ENCODE measurements at places on chromosomes 4 and X.

- H3K4me1 ChIP-seq, result no peaks in the 10 kb centered on the region
- no peak for DNase-seq
- no peak overlapping the region for H3K4me3 ChIP-seq
- H3K27me3 ChIP-seq, result no peaks in the 10 kb centered on the region
- H3K36me3 ChIP-seq, result peaks cover 9% of the 10 kb centered on the region
- H3K27ac ChIP-seq, result no peak overlapping the region
These were observed 190.6 kb downstream of the NSUN7 start for GRCh38 chr4:40940317-40940741.

- no peak overlapping the region for H3K27ac ChIP-seq
- H3K4me1 ChIP-seq, result no peaks in the 10 kb centered on the region
- H3K36me3 ChIP-seq, result no peaks in the 10 kb centered on the region
- no peak overlapping the region for H3K4me3 ChIP-seq
- no peak for DNase-seq
These were observed 31.0 kb upstream of the FGF5 start for GRCh38 chr4:80235451-80235850.

DNA sequence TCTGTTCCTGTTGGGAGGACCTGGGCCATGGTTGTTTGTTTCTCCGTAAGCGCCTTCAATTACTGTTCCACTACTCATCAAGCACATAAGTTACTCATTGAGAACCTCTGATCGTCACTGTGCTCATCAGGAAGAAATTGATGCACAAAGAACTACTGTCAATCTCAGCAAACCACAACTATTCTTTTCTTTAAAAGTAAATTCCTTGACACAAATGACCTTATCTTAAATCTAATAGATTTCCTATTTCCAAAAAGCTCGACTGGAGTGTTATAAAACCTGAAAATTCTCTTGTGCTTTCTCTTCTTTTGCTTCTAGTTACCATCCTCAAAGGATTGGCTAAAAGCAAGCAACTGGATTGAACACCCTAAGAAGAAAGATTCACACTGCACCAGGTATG, at the start of gene MUC7:
MUC7 (plus strand) TSS at position 301 of the 400 bp plus-strand sequence. CDS start 1,825 bp downstream, outside the sequence.
- no peaks in the 10 kb centered on the region for H3K36me3 ChIP-seq
- no peak for DNase-seq
- H3K4me1 ChIP-seq, result no peaks in the 10 kb centered on the region
- H3K4me3 ChIP-seq, result no peak within 1 kb of the TSS
- no peaks in the 10 kb centered on the region for H3K27me3 ChIP-seq
- no peak within 1 kb of the TSS for H3K27ac ChIP-seq

GRCh38 chr4:101651778-101652177, 138.8 kb upstream of the BANK1 start:
- no peak overlapping the region for H3K4me3 ChIP-seq
- H3K4me1 ChIP-seq, result peaks cover 43% of the 10 kb centered on the region
- no peaks in the 10 kb centered on the region for H3K36me3 ChIP-seq
- H3K27ac ChIP-seq, result no peak overlapping the region

- H3K27me3 ChIP-seq, result no peaks in the 10 kb centered on the region
- H3K4me1 ChIP-seq, result peaks cover 19% of the 10 kb centered on the region
- H3K27ac ChIP-seq, result no peak overlapping the region
These were observed 5.3 kb upstream of the IDS start for GRCh38 chrX:149510386-149510785.

GRCh38 chrX:117996918-117997480, 119.6 kb downstream of the KLHL13 start:
- H3K27ac ChIP-seq, result no peak overlapping the region
- no peaks in the 10 kb centered on the region for H3K4me1 ChIP-seq
- no peaks in the 10 kb centered on the region for H3K36me3 ChIP-seq
- no peak for DNase-seq
- H3K4me3 ChIP-seq, result no peak overlapping the region
- no peaks in the 10 kb centered on the region for H3K27me3 ChIP-seq

GRCh38 chrX:43345166-43345565, 310.9 kb upstream of the MAOA start:
- no peaks in the 10 kb centered on the region for H3K4me1 ChIP-seq
- H3K27ac ChIP-seq, result no peak overlapping the region
- H3K27me3 ChIP-seq, result no peaks in the 10 kb centered on the region
- no peak overlapping the region for H3K4me3 ChIP-seq
- DNase-seq, result no peak

DNA sequence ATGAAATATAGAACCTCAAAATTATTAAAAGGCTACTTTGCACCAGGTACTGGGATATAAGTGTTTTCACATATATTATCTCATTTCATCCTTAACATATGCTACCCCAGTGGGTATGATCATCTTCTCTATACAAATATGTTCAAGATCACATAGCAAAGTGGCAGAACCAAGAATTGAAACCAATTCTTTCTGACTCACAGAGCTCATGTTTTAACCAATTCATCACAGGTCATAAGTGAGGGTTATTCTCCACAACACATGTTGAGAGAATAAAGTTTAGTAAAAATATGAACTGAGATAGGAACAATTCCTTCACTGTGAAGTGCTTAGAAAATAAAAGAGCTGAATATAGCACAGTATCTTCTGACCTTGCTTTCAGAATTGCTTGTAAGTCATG, 442.9 kb upstream of the RASGEF1B start:
- H3K4me1 ChIP-seq, result no peaks in the 10 kb centered on the region
- H3K36me3 ChIP-seq, result no peaks in the 10 kb centered on the region
- H3K27ac ChIP-seq, result no peak overlapping the region
- no peak for DNase-seq
- H3K4me3 ChIP-seq, result no peak overlapping the region
- no peaks in the 10 kb centered on the region for H3K27me3 ChIP-seq

DNA sequence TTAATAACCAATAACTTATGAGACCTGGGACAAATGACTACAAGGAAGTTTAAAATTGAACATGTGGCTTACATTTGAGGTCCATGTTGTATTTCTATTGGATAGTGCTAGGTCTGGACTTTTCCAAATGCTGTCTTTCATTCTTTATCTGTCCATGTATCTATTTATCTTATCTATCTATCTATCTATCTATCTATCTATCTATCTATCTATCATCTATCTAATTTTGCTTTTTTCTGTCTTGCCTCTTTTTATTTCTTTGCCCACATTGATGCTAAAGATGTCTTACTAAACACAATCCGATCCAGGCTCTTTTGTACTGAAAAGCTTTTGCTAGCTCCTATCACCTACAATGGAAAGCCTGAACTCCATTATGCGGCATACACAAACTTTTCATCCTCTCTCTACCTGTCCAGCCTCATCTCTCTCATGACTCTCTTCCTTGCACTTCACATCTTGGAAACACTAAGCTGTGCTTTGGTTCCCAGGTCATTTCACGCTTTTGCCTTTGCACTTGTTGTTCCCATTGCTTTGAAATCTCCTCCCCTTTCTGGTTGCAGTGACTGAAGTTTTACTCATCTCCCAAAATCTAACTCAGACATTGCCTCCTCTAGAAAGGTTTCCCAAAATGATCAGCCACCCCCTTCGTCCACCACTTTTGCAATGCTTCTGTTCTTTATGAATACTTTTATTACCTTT, 107.2 kb downstream of the SYNPO2 start:
- no peaks in the 10 kb centered on the region for H3K4me1 ChIP-seq
- DNase-seq, result no peak
- H3K4me3 ChIP-seq, result no peak overlapping the region

DNA sequence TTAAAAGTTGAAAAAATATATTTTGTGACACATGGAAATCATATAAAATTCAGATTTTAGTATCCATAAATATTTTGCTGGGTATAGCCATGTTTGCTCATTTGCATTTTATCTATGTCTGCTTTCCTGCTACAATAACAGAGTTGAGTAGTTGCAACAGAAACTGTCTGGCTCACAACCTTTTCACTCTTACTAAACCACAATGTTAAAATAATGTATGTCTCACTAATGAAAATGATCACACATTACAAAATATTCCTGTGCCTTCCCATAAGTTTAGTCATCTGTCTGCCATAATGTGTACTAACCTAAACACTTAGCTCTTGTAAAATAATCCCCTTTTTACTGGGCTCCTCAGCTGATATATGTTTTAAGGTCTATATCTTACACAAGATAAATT, 174.0 kb upstream of the PRPS2 start:
- DNase-seq, result no peak
- H3K27ac ChIP-seq, result no peak overlapping the region
- H3K27me3 ChIP-seq, result no peaks in the 10 kb centered on the region
- H3K4me1 ChIP-seq, result no peaks in the 10 kb centered on the region

DNA sequence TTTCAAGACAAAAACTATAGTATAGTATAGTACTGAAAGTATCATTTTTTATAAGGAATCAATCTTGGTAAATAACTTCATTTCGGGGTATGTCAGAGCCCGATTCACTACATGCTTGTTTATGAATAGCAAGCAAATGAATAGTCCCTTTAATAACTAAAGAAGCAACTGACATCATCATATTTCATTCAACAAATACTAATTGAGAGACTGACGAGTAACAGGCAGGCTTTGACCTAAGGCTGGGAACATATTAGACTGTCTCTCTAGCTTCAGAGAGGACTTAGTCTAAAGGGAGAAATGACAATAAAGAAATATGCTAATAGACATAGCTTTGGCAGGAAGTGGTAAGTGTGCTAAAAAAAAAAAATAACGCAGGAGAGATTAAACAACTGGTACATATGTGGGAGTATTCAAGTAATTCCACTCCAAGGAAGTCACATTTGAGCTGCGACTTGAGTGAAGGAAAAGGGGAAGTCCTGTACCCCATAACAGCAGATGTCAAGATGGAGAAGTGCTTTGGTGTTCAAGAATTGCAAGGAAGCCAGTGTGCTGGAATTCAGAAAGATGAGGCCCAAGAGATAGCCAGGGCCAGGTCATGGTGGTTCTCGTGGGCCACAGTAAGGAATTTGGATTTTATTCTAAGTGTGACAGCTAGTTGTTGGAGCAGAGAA, 284.9 kb downstream of the FBXO8 start:
- no peaks in the 10 kb centered on the region for H3K36me3 ChIP-seq
- no peak overlapping the region for H3K27ac ChIP-seq
- DNase-seq, result no peak
- H3K27me3 ChIP-seq, result no peaks in the 10 kb centered on the region
- H3K4me1 ChIP-seq, result no peaks in the 10 kb centered on the region

- no peaks in the 10 kb centered on the region for H3K4me1 ChIP-seq
- H3K27me3 ChIP-seq, result no peaks in the 10 kb centered on the region
- no peak for DNase-seq
- no peaks in the 10 kb centered on the region for H3K36me3 ChIP-seq
- H3K4me3 ChIP-seq, result no peak overlapping the region
- no peak overlapping the region for H3K27ac ChIP-seq
These were observed 14.4 kb upstream of the FAM9A start for GRCh38 chrX:8815460-8816065.

DNA sequence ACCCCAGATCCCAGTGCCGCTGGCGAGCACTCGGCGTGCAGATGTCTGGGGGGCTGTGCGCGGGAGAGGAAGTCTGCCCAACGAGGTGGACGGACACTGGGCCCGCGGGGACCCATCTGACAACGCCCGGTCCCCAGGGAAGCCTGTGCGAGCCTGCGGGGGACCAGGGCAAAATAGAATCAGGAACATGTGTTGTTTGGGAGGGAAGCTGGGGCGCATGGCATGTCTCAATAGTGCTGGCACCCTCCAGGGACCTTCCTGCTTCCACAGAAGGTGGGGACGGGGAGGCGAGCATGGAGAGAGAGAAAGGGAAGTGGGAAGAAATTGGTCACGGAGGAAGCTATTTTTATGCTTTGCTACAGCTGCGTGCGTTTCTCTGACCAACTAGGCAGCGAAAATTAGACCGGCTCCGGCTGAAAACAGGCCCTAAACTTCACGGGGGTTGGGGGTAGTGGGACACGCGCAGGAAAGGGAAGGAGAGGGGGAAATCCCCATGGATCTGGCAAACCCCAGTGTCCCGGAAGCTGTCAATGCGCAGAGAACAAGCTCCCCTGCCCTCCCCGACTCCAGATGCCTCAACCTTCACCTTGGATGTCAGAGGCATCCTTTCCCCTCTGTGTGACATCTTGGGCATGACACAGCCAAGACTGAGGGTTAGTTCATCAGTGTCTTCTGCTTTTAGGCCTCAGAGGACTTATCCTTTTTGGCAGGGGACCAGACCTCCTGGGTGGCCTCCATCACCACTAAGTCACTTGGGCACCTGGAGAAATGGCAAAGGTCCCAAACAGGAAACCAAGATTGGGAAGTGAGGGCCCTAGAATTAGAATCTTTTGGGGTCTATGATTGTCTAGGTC, 169.8 kb upstream of the BCOR start:
- peak overlapping the region; percentile 50 for H3K4me3 ChIP-seq
- DNase-seq, result no peak
- H3K36me3 ChIP-seq, result no peaks in the 10 kb centered on the region
- H3K4me1 ChIP-seq, result peaks cover 8% of the 10 kb centered on the region

- H3K27ac ChIP-seq, result peak overlapping the region; percentile 27
- H3K27me3 ChIP-seq, result no peaks in the 10 kb centered on the region
- DNase-seq, result no peak
These were observed 42.7 kb downstream of the CNOT6L start for GRCh38 chr4:77776182-77777134.

DNA sequence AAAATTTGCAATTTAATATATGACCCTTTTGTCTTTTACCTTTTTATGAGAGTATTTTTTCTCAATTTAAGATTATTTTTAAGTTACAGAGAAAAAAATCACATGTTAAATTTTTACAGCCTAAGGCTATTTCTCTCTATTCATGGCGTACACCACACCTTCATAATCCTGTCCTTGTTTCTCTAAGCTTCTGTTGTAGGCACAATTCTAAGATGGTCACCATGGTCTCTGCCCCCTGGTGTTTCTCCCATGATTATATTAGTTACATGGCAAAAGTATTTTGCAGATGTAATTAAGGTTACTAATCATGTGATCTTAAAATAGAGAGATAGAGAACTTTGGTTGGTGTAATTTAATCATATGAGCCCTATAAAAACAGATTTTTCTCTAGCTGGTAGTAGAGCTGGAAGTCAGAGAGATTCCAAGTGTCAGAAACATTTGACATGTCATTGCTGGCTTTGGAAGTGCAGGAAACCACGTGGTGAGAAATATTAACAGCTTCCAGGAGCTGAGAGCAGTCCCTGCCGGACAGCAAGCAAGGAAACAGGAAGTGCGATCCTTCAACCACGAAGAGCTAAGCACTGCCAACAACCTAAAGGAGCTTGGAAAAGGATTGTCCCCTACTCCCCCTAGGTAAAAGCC, 89.8 kb downstream of the EIF4E start:
- H3K36me3 ChIP-seq, result no peaks in the 10 kb centered on the region
- H3K27me3 ChIP-seq, result no peaks in the 10 kb centered on the region
- H3K4me1 ChIP-seq, result no peaks in the 10 kb centered on the region
- no peak overlapping the region for H3K4me3 ChIP-seq

DNA sequence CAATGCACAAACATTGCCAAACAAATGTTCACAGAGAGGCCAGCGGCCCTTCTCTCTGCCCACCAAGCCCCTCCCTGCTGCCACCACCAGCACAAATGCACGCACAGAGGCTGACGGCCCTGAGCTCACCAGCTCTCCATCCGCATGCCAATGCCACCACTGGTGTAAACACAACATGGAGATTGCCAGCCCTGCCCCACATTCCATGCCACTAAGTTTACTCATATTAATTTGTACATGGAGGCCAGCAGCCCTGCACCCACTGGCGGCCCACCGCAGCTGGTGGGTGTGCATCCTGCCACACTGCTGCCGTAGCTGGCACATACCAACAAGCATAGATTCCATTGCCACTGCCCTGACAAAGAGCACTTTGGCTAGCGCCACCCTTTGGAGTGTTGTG, 124.0 kb downstream of the CYLC1 start:
- no peaks in the 10 kb centered on the region for H3K36me3 ChIP-seq
- no peak overlapping the region for H3K4me3 ChIP-seq
- H3K27ac ChIP-seq, result no peak overlapping the region

- H3K4me3 ChIP-seq, result no peak overlapping the region
- DNase-seq, result no peak
- H3K27me3 ChIP-seq, result no peaks in the 10 kb centered on the region
- H3K27ac ChIP-seq, result no peak overlapping the region
- no peaks in the 10 kb centered on the region for H3K36me3 ChIP-seq
These were observed 28.7 kb downstream of the EFHC2 start for GRCh38 chrX:44314808-44315207.

All from suprapubic skin (tissue), 4 donors.